ENCODE measurements at places on chromosomes 3 and 15. TPM values are rescaled to one million over a fixed set of nuclear protein-coding genes. Genes with fewer than 3 reads are reported as not detected.

Gene SPSB4
- 35.1 TPM for total RNA-seq

GRCh38 chr3:24344784-24345439 lies 149.7 kb downstream of the THRB start:
- H3K27me3 ChIP-seq = no peaks in the 10 kb centered on the region
- DNase-seq = no peak
- peaks cover 5% of the 10 kb centered on the region for H3K4me1 ChIP-seq
- H3K4me3 ChIP-seq = no peak overlapping the region
- H3K27ac ChIP-seq = no peak overlapping the region

- DNase-seq = no peak
- H3K27ac ChIP-seq = no peak overlapping the region
- H3K4me3 ChIP-seq = no peak overlapping the region
- H3K36me3 ChIP-seq = no peaks in the 10 kb centered on the region
Measured at GRCh38 chr3:137332297-137332696, 374.5 kb downstream of the IL20RB start.

DNA sequence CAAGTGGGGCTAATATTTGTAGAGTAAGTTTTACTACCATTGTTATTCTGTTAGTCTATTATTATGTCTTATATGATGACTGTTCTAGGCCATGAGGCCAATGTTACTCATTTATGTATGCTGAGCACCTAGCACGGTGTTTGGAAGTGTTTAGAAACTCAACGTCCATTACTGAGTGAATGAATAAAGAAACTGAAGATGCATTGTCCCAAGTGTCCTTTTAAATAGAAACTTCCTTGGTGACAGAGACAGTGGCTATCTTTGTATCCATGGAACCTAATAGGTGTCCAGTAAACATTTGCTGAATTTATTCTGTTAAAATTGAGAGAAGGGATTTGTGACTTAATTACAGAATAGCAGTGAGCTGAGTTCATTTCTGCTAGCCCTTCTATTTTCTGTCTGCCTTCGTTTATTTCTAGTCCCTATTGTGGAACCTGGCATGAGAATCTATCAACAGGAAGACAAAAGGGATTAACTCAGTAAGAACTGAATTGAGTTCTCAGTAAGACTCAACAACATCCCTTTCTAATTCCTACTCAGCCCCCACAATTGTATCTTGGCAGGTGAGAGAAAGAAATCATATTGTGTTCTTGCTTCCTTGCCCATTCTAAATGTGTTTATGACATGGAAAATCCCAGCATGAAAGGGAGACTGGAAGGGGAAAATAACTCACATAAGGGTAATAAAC lies 246.6 kb upstream of the LRRC3B start:
- no peak overlapping the region for H3K4me3 ChIP-seq
- peak overlapping the region; percentile 46 for H3K27ac ChIP-seq
- no peak for DNase-seq

GRCh38 chr3:169627789-169628188 lies 35.7 kb downstream of the MECOM start:
- H3K36me3 ChIP-seq = no peaks in the 10 kb centered on the region
- H3K27me3 ChIP-seq = no peaks in the 10 kb centered on the region

DNA sequence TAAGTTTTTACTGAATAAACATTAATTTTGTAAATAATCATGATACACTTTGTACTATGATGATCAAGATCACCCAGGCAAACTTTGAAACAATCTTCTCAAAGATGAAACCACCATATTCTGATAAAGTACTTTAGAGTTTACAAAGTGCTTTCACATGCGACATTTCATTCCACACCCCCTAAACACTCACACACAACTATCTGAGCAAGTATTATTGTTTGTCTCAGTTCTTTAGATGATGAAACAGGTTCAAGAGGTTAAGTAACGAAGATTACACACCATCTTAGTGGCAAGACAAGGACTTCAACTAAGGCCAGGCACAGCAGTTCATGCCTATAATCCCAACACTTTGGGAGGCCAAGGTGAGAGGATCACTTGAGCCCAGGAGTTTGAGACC lies 37.6 kb downstream of the ZNF148 start:
- H3K36me3 ChIP-seq = peaks cover 27% of the 10 kb centered on the region
- H3K4me3 ChIP-seq = no peak overlapping the region
- H3K4me1 ChIP-seq = peaks cover 25% of the 10 kb centered on the region
- DNase-seq = no peak

All from neural crest cell (in vitro differentiated cells).